ENCODE measurements at places on chromosomes 2 and 18.
A peak's percentile ranks its signal among the peaks of the same experiment; 100 is the strongest.

- no peak for DNase-seq
Observed at GRCh38 chr18:22637787-22638186, 220.1 kb upstream of the CTAGE1 start.

- no peak for DNase-seq
Observed at GRCh38 chr2:65292106-65292400, 64.4 kb downstream of the ACTR2 start.

GRCh38 chr18:22913861-22914260, 19.3 kb upstream of the RBBP8 start:
- DNase-seq: no peak

DNA sequence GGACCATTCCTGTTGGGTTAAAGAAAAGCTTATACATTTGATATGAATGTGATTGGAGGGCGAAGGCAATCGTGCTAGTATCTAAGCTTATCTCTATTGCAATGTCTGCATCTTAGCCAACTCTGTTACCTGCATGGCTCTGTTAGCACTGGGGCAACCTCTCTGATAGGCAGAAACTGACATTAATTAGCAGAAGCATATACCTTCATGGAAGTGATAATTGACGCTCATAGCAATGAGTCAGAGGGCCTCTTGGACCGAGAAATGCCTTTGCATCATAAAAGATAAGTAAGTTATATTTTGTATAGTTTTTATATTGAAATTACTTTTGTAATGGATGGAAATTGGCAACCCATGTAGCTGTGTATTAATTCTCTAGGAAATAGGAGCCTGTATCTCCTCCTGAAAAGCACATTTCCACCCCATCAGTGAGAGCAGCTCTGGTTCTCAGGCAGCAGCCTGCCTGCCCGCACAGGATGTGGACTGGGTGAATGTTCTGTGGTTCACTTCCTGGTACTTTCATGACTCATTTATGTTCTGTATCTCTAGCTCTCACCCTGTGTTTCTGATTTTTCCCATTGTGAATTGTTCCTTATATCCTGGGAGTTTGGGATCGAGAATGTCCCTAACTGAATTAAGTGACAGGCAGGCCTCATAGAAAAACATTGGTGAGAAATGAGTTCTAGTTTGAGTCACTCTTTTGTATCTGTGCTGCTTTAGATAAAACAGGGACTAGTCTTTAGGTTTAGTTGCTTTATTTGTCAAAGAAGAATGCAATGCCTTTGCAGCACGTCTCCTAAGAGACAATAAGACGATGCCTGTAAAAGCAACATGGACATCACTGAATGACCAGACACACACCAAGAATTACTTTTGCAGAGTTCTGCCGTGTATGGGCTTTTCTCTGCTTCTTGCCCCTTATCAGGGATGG, 344.9 kb downstream of the DCDC2C start:
- DNase-seq: no peak

DNA sequence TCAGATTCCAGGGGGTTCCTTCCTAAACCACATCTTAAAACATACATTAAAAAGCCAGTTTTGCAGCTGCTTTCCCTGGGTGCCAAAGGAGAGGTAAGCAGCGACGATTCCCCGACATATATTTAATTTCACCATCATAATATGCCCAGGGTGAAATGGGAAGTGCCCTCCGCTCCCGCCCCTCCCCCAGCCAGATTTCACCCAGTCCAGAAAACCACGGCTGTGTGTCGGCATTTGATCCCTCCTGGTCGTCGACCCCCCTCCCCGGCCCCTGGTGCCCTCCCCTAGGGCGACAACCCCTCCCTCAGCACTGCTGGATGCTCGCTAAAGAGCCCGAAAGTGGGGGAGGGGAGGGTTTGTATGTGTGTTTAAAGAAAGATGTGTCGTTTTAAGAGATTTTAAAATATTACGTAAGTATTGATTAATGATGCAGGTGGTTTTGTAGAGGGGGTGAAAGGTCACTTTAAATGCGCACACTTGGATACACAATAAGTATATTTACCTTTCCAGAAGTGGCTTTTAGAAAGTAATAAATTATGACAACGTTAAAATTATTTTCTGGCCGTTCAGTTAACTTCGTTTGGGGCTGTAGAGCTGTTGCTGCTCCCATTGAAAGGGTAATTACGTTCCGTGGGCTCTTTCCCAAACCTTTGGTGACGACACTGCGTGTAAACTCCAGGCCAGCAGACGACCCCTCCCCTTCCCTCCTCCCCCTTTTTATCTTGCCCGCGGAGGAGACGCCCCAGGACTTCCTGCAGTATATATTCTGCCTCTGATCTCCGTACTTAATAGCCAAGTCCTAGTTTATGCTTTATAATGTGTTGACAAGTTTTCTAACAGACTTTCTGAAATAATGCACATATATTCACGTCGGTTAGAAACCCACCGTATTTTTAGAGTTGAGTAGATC, 3.4 kb upstream of the BCL11A start:
- no peak for DNase-seq

DNA sequence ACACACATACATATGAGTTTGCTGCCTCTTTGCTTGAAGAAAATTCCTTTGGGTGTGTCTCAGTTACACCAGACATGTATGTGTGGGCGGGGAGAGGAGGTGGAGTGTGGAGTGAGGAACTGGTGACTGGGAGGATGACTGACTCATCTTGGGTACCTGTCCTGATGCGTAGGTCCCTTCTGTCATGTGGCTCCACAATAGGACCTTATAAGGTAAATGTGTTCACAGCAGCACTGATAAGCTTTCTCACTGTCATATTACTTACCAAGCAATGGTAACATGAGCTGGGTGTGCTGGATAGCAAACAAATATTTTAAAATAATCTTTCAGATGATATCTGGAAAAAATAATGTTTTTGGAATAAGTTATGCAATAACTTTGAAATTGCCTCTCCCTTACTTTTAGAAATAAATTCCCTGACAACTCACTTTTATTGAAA, 45.1 kb downstream of the SLC9A2 start:
- no peak for DNase-seq

DNA sequence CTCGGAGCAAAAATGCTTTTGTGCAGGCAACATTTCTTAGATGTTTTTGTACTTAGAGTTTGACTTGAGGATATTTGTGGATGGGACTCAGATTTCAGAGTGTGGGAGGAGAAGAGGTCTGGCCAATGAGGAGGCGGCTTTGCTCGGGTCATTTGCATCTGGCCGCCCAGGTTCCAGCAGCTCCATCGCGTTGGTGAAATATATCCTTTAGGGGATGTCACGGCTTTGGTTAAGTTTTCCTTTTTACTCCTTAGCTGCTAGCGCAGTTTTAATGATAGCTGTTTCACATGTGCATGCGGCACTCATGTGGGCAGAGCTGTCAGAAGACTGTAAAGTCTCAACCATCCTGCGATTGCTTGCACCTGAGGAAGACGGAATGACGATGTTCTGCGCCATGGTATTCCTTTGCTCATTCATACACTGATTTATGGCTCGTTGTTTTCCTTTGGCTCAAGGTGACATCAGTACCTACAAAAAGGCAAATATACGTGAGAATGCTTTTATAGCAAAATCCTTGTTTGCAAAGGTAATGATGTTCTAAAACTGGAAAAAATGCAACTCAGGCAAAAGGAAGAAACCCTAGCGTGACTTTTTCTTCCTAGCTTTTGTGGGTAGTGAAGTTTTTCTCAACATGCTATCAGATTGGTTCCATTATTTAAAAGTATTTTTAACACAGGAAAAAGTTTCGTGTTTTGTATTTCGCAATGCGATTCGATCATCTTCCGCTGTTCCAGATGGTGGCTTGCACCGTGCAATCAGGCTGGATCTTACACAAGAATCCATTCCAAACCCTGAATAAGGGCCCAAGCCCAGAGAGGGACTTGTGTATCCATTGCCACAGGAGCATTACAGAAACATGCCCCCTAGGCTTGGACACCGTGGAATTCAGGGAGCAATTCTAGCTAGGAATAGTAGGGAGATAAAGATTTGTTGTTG, 70.5 kb upstream of the ZNF516 start:
- DNase-seq: peak; percentile 44

GRCh38 chr2:226882606-226883005, 46.8 kb downstream of the RHBDD1 start:
- no peak for DNase-seq

- DNase-seq: no peak
Observed at GRCh38 chr18:35190948-35191697, 49.7 kb upstream of the ZNF397 start.

DNA sequence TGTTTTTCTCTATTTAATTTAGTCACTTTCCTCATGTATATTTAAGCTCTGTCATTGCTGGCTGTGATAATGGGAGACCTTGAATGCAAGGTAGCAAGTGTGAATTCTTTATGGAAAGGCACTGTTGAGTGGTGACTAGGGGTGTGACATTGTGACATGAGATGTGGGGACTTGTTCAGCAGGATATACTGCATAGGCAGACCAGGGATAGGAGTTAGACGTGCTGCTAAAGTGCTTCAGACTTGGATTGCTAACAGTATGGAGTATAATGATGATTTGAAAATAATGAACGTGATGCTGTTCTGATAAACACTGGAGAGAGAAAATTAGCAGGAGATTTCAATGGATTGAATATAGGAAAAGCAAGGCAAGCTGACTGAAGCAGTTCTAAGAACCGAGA, 135.1 kb downstream of the NCOA1 start:
- no peak for DNase-seq

DNA sequence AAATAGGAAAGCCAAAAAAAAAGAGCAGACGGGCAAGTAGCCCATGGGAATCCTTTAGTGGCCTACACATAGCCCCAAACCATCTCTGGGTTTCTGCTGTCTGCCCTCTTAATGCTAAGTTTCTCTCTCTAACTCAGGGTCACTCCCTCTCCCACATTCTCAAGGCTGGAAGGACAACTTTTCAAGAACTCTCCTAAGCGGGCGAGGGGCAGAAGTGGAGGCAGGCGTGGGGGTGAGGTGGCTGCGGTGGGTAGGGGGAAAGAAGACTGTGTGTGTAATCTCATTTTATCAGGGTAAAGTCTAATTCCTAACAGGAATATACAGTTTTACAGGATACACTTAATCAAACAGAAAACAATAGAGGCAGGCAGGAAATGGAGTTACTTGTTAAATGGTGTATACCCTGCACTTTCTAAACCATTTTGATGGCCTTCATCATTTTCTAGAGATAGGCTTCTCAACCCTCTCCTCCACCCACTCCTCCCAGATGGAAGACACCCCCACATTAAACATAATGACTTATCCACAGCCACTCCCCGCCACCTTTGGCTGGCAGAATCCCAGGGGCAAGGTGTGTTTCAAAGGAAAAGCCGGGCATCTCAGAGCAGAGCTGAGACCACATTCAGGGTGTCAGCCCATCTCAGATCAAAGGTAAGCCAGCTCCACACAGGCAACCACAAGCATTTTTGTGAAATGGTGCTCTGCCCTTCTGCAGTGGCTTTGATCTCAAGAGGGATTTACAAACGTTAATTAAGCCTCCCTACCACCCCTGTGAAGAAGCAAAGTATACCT, 6.8 kb downstream of the SMAD7 start:
- DNase-seq: no peak

DNA sequence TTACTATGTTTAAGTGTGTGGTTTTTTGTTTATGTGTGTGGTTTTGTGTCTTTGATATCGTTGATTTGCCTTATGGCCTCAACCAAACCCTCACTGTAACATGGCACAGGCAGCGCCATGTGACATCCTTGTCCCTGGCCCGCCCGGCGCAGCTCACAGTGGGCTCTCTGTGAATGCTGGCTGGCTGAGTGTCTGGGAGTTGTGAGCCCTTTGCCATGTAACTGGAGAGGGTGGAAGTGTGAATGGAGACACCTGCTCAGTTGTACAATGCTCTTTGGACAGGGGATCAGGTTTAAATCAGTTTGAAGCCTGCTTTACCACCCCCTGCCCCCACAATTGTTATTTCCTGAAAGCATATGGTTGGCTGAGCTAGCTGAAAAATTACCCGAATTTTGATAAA, 41.8 kb downstream of the TCF7L1 start:
- DNase-seq: no peak

DNA sequence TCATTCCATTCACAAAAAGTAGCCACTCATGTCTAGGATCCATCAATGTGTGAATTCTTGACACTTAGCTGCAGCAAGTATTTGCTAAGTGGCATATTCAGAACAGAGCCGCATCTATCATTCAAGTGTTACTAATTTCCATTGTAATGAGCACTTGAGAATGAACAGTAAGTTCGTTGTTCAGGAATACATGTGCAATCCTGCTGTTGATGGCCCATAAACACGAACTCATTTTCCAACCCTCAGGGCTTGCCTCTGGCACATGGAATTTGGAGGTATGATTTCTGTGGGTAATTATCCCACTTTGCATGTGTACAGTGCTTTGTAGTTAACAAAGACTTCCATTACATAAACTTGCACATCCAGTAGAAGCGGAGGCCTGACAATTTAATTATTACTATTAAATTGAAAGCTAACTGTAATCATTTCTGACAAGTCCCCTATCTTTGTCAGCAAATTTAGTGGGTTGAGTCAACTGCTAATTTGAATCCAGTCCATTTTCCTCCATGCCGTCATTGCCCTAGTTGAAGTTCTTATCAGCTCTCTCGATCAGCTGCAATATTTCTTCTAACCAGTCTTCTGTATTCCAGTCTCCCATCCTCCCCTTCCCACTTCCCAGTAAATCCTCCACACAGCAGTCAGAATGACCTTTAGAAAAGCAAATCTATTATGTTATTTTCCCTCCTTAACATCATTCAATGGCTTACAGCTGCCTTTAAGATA, 116.0 kb upstream of the AQP4 start:
- peak; percentile 20 for DNase-seq

DNA sequence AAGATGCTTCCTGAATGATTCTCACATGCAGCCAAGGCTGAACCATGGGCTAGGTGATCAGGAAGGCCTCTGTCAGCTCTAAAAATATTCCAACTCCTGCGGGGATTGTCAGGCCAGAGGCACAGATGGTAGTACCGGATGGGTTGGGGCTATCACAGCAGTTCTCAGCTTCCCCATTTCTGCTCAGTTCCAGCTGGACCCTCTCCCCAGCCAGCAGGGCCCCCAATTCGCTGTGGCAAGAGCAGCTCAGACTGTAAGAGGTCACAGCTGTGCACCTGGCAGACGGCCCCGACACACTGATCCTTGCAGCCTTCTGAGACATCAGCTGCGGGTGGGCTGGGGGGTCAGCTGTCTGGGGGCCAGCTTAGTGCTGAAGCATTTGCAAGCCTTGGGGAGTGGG, 43.6 kb upstream of the TCF7L1 start:
- DNase-seq: no peak

DNA sequence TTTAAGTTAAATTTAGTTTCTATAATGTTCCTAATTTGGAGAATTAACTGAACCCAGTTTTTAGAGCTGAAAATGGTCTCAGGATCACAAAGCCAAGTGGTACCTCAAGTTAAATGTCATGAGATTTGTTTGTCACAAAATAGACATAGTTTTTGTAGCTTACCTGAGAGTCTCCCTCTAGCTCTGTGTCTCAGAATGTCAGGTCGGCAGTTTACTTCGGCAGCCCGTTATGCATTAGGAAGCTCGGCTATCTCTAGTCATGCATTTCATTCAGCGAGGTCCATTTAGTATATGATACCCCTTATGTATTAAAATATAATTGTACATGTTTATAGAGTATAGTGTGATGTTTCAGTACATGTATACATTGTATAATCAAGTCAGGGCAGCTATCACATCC, 155.6 kb downstream of the EML6 start:
- no peak for DNase-seq

GRCh38 chr2:104932243-104932642, 78.3 kb downstream of the POU3F3 start:
- no peak for DNase-seq

All from neural crest cell (in vitro differentiated cells).